Endodermal cell (in vitro differentiated cells): ENCODE measurements at places on chromosomes 5 and 9. TPM values are rescaled to one million over a fixed set of nuclear protein-coding genes. Genes with fewer than 3 reads are reported as not detected.
A peak's percentile ranks its signal among the peaks of the same experiment; 100 is the strongest.

The BARHL1 gene
- total RNA-seq: not detected in 2 replicates

DNA sequence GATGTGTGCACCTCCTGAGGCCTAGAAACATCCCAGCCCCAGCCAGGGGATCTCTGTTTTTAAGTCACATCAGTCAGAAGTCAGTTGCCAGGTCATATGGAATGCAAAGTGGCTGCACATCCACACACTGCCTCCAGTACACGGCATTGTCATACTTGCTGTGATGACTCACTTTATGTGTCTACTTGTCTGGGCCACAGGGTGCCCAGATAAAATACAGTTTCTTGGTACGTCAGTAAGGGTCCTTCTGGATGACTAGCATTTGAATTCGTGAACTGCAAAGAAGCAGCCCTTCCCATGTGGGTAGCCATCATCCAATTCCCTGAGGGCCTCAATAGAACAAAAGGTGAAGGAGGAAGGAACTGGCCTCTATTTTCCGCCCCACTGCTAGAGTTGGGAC is 27.7 kb downstream of the AUH start:
- DNase-seq: no peak
- no peak overlapping the region for H3K27ac ChIP-seq
- H3K4me3 ChIP-seq: no peak overlapping the region
- no peaks in the 10 kb centered on the region for H3K27me3 ChIP-seq
- H3K36me3 ChIP-seq: no peaks in the 10 kb centered on the region

DNA sequence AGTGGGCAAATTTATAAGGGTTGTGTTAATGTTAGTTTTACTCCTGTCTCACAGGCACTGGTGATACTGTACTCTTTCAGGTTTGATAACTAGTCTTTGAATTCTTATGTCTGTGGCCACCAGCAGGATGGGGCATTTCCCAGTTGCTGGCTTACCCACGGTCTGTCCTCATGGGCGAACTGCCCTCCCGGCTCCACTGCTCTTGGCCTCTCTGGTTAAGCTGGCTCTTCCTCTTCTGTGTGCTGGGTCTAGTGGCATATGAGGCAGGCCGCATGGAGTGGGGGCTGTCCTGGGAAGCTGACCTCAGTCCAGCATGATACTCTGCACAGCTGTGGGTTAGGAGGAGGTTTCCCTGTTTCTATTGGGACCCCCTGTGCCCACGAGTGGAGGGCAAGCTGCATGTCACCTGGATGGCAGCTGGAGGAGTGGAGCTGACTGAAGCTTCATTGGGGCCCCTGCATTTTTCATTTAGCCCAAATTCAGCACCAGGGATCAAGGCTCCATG is 19.5 kb downstream of the PHF2 start:
- H3K4me3 ChIP-seq: no peak overlapping the region
- no peaks in the 10 kb centered on the region for H3K36me3 ChIP-seq
- no peaks in the 10 kb centered on the region for H3K27me3 ChIP-seq
- H3K4me1 ChIP-seq: peaks cover 9% of the 10 kb centered on the region

DNA sequence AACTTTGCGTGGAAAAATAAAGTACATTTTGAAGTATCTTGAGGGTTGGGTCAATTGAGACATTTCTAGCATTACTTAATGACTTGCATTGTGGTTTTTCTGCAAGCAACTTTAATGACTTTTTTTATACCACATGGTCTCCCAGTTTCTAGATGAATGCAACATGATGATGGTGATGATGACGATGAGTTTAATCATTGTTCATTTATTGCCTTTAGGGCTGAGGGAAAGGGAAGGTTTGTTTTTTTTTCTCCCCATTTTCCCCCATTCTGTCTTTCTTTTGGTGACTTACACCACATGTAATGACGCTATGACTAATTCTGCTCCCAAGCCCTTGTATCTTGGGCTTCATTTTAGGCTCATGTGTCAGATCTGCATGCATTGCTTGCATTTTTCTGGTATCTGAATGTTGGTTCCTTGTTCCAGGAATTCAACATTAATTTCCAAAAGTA is 57.7 kb upstream of the NXNL2 start:
- no peak overlapping the region for H3K4me3 ChIP-seq
- H3K36me3 ChIP-seq: peaks cover 45% of the 10 kb centered on the region
- H3K4me1 ChIP-seq: no peaks in the 10 kb centered on the region
- no peak for DNase-seq
- no peak overlapping the region for H3K27ac ChIP-seq

The AMBP gene
- total RNA-seq: 1.3 to 2.9 TPM (median 2.7 TPM) in 3 replicates

DNA sequence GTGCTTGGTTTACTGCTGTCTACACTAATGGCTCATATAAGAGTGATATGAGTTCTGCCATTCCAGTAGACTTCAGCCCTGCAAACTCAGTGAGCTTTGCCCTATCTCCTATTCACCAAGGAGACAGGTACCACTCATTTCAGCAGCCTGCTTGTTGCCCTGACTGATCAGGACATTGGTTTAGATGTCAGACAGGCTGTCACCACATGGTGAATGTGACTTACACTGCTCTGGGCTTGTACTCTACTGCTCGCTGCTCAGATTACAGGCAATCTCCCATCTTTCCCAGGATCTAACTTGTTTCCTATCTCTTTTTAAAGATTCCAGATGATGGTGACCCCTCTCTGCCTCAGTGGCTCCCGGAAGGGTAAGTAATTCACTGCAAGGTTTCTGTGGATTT is 123.3 kb upstream of the RUSC2 start:
- no peak overlapping the region for H3K27ac ChIP-seq
- peaks cover 10% of the 10 kb centered on the region for H3K4me1 ChIP-seq
- H3K36me3 ChIP-seq: peaks cover 11% of the 10 kb centered on the region
- H3K4me3 ChIP-seq: no peak overlapping the region

- H3K27me3 ChIP-seq: no peaks in the 10 kb centered on the region
- no peaks in the 10 kb centered on the region for H3K4me1 ChIP-seq
- H3K27ac ChIP-seq: no peak overlapping the region
- no peak overlapping the region for H3K4me3 ChIP-seq
Measured at GRCh38 chr5:1543398-1544293, 19.9 kb upstream of the LPCAT1 start.

- no peak overlapping the region for H3K27ac ChIP-seq
- H3K36me3 ChIP-seq: peaks cover 71% of the 10 kb centered on the region
- DNase-seq: no peak
- no peaks in the 10 kb centered on the region for H3K27me3 ChIP-seq
Measured at GRCh38 chr9:130104491-130105193, 50.9 kb downstream of the GPR107 start.

- peaks cover 7% of the 10 kb centered on the region for H3K36me3 ChIP-seq
- no peak overlapping the region for H3K4me3 ChIP-seq
- H3K4me1 ChIP-seq: no peaks in the 10 kb centered on the region
- no peaks in the 10 kb centered on the region for H3K27me3 ChIP-seq
- DNase-seq: peak; percentile 24
Measured at GRCh38 chr9:93667627-93668026, 91.2 kb downstream of the PHF2 start.

The ADAMTS2 gene
- 2.6 and 3.7 TPM in 2 replicates for total RNA-seq

The INPP5E gene
- total RNA-seq: 24.0 and 30.8 TPM in 2 replicates

- H3K36me3 ChIP-seq: peaks cover 3% of the 10 kb centered on the region
- H3K4me1 ChIP-seq: peaks cover 3% of the 10 kb centered on the region
- H3K27ac ChIP-seq: no peak overlapping the region
Measured at GRCh38 chr5:81147886-81148571, 85.1 kb upstream of the CKMT2 start.

DNA sequence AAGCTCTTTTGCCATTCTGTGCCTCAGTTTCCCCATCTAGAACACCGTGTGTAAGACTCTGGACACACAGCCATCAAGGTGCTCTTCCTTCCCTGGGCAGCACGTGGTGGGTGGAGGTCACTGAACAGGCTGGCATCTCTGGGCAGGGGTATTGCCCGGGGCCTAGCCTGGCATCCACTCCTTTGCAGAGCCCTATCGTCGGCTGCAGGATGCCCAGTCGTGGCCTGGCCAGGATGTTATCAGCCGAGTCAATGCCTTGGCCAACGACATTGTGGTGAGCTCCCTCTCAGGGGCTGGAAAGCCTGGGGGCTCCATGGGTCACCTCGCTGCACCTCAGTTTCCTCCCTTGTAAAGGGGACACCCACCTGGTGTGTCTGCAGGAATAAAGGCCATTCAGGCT is 4.0 kb downstream of the ADGRD2 start:
- no peak overlapping the region for H3K4me3 ChIP-seq
- H3K4me1 ChIP-seq: peaks cover 6% of the 10 kb centered on the region

The PCDHB4 gene
- total RNA-seq: 1.6 to 1.8 TPM (median 1.7 TPM) in 3 replicates

GRCh38 chr9:19255821-19256220 is 25.3 kb downstream of the DENND4C start:
- no peak overlapping the region for H3K27ac ChIP-seq
- no peak overlapping the region for H3K4me3 ChIP-seq
- H3K27me3 ChIP-seq: no peaks in the 10 kb centered on the region

GRCh38 chr5:61809651-61810050 is 477.6 kb downstream of the ZSWIM6 start:
- H3K36me3 ChIP-seq: no peaks in the 10 kb centered on the region
- H3K27ac ChIP-seq: no peak overlapping the region
- no peaks in the 10 kb centered on the region for H3K27me3 ChIP-seq
- peaks cover 3% of the 10 kb centered on the region for H3K4me1 ChIP-seq

The EDIL3 gene
- total RNA-seq: 2.0 to 4.8 TPM (median 2.2 TPM) in 3 replicates

DNA sequence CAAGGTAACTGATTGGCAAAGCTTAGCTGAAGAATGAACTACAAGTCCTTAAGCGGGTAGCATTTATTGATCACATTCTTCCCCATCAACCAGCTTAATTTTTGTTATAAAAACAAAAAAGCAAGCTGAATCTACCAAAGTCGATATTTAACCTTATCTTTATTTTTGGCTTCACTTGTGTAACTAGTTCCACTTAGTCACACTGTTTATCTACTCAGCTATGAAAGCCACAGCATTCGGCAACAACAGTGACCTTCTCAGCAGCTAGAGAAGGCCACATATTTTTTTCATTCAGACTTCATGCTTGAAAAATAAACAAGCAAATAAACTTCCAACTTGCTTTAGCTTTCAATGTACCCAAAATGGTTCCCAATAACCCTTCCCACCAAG is 69.4 kb downstream of the KLHL3 start:
- H3K27me3 ChIP-seq: no peaks in the 10 kb centered on the region
- no peak overlapping the region for H3K27ac ChIP-seq
- DNase-seq: no peak
- no peak overlapping the region for H3K4me3 ChIP-seq
- H3K4me1 ChIP-seq: peaks cover 7% of the 10 kb centered on the region

The EGR1 gene
- total RNA-seq: 14.2 to 29.3 TPM (median 14.2 TPM) in 3 replicates

The RNF208 gene
- total RNA-seq: 15.6 to 27.3 TPM (median 16.0 TPM) in 3 replicates

- no peak for DNase-seq
- no peaks in the 10 kb centered on the region for H3K4me1 ChIP-seq
- H3K4me3 ChIP-seq: no peak overlapping the region
- no peak overlapping the region for H3K27ac ChIP-seq
Measured at GRCh38 chr9:107615321-107615720, 125.8 kb upstream of the KLF4 start.

The AK8 gene
- total RNA-seq: 1.3 and 1.8 TPM in 2 replicates

GRCh38 chr9:78297672-78297961 is 692 bp downstream of the PSAT1 start:
- no peak for DNase-seq
- H3K36me3 ChIP-seq: peaks cover 23% of the 10 kb centered on the region
- H3K27me3 ChIP-seq: no peaks in the 10 kb centered on the region
- H3K4me1 ChIP-seq: no peaks in the 10 kb centered on the region

DNA sequence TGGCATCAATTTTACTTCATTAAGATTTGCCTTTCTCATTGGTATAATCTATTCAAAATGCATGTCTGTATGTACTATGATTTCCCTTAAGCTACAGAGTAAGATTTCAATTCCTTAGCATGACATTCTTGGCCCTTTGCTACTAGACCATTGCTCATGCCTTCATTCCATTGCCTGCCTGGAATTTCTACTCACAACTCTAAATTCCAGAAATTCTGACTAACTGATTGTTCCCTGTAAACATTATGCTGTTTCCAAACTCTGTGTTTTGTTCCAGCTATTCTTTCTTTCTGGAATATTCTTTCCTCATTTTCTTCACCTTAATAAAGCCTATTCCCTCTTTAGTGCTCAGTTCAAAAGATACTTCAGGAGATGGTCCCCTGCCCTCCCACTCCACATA is 568.8 kb upstream of the SEMA6A start:
- no peak for DNase-seq
- H3K27me3 ChIP-seq: no peaks in the 10 kb centered on the region
- H3K36me3 ChIP-seq: no peaks in the 10 kb centered on the region
- H3K4me1 ChIP-seq: no peaks in the 10 kb centered on the region

DNA sequence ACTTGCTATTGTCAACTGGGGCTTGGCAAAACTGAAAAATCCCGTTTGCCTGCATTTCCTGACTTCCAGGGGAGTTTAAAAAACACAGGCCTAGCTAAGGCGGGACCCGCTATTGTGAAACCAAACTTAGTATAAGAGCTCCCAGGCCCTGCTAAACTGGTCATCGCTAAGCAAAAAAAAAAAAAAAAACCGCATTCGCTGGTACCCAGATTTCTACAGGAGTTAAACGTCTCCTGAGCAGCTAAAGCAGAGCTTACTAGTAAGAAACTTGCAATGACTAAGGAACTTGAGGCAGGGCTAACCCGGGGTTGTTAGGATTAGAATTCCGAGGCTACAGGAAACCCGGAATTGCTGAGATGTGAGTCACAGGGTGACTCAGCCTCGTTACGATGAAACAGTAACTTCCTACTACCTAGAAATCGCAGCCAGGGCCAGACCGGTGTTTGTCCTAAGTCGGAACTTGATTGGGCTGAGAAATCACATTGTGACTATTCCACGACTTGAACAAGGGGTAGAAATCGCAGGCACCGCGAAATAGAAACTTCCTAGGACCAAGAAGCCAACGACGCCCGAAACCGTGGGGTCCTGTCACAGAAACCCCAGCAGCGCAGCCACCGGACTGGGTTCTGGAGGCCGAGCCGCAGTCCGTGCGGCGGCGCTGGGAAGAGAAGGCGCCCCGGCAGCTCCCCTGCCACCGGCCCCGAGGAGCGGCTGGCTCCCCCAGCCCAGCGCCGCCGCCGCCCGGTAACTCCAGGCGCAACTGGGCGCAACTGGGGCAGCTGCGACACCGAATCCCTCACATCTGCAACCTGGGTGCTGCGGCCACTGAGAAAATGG is 89.4 kb downstream of the ANXA2R start:
- DNase-seq: peak; percentile 63
- no peak overlapping the region for H3K4me3 ChIP-seq

The ADGRD2 gene
- total RNA-seq: 0.40 to 0.78 TPM in 2 of 3 replicates, not detected in the other
